ENCODE measurements at places on chromosomes 12 and 14. TPM values are rescaled to one million over a fixed set of nuclear protein-coding genes. Genes with fewer than 3 reads are reported as not detected.

KRT6C gene
- total RNA-seq = not detected

RHEBL1 gene
- 0.48 TPM for total RNA-seq

SOX5 gene
- 2.2 TPM for total RNA-seq

P2RX2 gene
- total RNA-seq = not detected

LHX5 gene
- total RNA-seq = not detected

EP400 gene
- 12.3 TPM for total RNA-seq

ALDH1L2 gene
- 1.3 TPM for total RNA-seq

GPD1 gene
- total RNA-seq = 38.3 TPM

AICDA gene
- not detected for total RNA-seq

GRCh38 chr14:59831121-59831730 lies 39.4 kb downstream of the RTN1 start:
- DNase-seq = no peak

DNA sequence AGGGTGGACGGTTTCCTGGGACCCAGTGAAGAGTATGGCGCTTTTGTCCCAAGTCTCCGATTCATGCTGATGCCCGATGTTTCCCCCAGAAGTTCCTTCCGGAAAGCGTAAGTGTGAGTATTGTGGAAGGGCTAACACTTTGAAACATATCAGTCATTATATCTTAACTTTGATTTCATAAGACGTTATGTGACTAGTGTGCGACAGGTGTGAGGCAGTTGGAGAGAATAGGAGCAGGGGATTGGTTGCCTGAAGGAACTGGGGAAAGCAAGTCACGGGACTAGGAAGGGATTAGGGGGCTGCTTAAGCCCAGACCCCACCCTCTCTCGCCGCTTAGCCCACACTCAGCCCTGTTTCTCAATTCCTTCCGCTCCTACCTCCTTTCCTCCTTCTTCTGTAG lies 154.9 kb downstream of the CHST11 start:
- no peak for DNase-seq

DNA sequence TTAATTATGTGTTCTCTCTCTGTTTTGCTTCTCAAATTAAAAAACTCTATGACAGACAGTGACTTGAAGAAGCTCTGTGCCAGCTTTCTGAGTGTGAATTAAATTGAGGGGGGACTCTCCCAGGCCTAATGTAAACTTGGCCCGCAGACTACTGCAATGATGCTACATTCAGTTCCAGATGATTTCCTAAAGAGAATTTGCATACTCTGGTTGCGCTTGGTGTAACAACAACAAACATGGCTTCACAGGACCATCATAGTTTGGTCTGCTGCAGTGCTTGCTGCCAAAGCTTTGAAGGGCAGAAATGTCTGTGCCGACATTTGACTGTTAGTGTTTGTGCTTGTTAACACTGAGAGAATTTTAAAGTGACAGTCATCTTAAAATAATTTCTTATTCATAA lies 25.0 kb downstream of the CFAP54 start:
- no peak for DNase-seq

DNA sequence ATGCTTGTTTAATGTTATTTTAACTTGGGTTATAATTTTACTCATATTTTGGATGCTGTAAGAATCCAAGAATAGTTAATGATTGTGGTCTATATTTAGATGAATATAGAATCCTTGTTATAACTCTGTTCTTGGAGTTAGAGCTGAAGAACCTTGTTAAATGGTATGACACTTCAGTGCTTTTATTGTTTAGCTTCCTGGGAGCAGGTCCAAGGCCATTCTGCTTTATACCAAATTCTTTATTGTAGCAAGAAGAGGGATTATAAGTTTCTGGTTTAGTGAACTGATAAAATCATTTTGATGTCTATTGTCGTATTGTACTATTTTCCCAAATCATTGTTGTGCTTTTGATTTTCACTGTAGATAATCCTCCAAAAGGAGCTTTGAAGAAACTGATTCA lies 69.4 kb downstream of the MIA2 start:
- DNase-seq = no peak

- DNase-seq = no peak
Measured at GRCh38 chr14:58625438-58625837, 12.3 kb upstream of the DACT1 start.

- peak; percentile 69 for DNase-seq
Measured at GRCh38 chr12:118526255-118527095, 150.1 kb downstream of the SUDS3 start.

- peak; percentile 45 for DNase-seq
Measured at GRCh38 chr14:52369305-52369801, 55.2 kb downstream of the PTGER2 start.

DNA sequence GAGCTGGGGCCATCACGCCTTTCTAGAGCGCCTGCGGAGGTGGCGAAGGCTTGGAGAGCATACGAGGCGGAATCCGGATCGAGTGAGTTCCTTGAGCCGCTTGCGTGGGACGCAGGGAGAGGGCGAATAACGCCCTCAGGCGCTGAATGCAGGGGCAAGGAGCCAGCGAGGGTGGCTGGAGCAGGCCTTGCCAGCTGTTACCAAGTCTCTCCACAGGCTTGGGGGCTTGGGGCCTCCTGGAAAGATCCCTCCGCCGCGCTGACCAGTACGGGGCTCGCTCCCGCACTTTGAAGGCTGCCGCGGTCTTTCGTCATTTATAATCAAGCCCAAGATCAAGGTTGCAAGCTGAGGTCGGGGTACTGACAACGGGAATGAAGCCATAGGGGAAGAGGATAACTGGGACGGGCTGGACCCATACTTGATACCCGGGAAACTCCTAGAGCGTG lies 1.2 kb downstream of the FLRT2 start:
- peak; percentile 68 for DNase-seq

DNA sequence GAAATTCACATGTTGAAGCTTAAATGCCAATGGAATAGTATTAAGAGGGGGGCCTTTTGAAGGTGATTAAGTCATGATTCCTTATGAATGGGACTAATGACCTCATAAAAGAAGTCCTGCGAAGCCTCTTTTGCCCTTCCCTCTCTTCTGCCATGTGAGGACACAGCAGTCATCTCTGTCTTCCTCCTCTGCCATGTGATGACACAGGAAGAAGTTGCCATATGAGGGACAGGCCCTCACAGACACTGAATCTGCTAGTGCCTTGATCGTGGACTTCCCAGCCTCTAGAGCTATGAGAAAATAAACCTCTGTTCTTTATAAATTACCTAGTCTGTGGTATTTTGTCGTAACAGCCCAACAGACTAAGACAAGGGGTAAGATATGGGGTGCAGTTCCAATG lies 100.7 kb downstream of the VCPKMT start:
- DNase-seq = no peak

GRCh38 chr12:1262011-1262410 lies 271.0 kb downstream of the ERC1 start:
- DNase-seq = no peak

DNA sequence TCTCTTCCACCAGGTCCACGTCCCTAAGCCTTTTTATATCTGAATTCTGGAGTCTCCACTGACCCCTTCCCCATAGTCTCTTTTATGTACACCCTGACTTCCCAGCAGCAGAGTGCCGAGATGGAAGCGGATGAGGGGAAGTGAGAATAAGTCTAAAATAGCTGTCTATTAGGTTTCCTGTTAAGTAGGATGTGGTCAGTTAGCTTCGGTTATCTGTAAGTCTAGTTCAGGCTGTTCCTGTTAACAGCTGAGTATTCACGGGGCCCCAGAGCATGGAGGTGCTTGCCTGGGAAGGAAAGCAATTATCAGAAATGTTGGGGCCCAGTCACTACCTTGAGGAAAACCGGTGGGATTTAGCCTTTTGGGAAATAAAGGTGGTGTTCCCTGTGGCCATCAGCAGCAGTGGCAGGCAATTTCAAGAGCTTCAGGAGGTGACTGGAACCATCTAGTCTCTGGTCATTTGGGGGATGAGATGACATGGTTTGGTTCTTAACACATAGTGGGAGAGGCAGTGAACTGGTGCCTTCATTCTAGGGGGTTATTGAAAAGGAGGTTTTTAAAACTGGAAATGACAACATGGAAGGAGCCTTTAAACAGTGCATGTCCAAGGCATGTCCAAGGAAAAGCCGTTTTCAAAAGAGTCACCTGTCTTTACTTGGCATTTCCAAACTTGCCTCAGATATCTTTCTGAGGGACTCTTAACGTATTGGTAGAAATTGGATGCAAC lies 21.8 kb downstream of the CHST11 start:
- no peak for DNase-seq

DNA sequence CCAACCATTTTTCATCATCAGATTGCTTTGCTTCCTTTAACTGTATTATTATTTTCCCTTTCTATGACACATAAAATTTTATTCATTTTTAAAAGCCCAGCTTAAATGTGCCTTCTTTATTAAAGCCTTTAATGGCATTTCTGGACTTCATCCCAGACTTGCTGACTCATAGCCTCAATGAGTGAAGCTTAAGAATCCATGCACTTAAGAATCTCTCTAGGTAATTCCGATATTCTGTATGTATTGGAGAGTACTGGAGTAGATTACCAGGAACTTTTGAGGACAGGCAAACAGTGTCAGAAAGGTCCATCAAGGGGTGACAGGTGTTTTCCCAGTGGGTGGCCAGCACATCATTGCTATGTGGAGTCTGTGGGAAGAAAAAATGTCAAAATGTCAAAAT lies 107.9 kb downstream of the PTPRQ start:
- no peak for DNase-seq

DNA sequence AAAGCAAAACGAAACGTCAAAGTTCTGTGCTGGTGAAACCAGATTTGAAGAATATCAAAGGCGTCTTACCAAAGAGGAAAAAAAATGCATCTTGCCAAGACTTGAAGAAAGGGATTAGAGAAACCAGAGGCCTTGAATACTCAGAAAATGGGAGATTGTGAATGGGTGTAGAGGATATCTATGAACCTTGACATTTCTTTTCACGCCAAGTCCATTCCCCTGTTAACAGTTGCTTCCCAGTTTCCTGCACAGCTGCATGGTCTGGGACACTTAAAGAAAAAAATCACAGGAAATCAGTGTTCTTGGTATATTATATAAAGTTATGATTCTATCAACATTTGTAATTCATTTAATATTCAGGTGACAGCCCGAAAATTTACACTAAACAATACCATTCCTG lies 1.4 kb upstream of the GTF2A1 start:
- no peak for DNase-seq
